T follicular helper cell (primary cell): ENCODE measurements at places on chromosomes 2 and 18.

- no peak for DNase-seq
Observed at GRCh38 chr2:148936857-148937450, 61.9 kb downstream of the KIF5C start.

- DNase-seq = no peak
Observed at GRCh38 chr2:174624895-174625430, 27.4 kb upstream of the WIPF1 start.

- no peak for DNase-seq
Observed at GRCh38 chr18:80253871-80254492, 6.7 kb upstream of the PARD6G start.

GRCh38 chr2:68771211-68771751, 36.7 kb downstream of the ARHGAP25 start:
- no peak for DNase-seq

DNA sequence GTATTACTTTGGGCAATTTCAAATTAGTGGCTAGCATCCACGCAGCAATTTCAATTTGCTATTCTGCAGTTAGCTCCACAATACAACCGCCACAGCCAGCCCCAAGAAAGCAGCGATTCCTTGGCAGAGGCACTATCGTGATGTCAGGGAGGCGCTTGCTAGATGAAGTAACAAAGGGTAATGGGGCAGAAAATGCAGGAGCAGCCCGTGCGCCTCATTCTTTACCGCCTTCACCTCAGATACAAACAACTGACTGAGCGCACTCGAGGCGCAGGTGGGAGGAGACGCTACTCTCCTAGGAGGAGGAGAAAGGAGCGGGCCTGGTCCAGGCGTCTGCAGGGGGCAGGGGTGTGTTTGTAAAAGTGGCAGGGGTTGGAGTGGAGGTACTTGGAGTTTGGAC, 76.9 kb upstream of the ASB18 start:
- DNase-seq = no peak

DNA sequence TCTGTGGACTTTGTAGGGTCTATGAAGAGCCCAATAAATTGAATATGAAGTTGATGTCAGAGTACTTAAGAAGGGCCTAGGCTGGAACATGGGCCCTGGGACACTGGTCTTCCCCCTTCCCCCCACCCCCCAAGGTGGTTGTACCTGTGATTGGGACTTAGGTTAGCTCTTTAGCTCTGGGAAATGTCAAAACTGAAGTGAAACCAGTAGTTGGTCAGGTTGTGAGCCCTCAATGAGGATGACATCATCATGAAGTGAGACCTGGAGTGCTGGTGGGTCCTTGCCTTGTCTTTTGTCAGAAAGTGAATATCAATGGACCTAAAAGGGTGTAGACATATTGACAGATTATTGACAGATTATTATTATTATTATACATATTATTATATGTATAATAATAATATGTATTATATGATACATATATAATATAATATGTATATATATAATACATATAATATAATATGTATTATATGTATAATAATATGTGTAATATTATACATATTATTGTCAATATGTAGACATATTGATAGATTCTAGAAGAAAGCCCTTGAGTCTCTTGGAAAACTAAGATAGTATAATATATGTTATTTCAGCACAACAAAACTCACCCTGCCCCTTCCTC, 5.4 kb downstream of the MARS2 start:
- no peak for DNase-seq

GRCh38 chr18:3972291-3972930, 482.7 kb downstream of the DLGAP1 start:
- DNase-seq = no peak

GRCh38 chr2:76429374-76429773, 718.7 kb upstream of the GCFC2 start:
- DNase-seq = no peak
